ENCODE measurements at places on chromosomes 5 and 9. TPM values are rescaled to one million over a fixed set of nuclear protein-coding genes. Genes with fewer than 3 reads are reported as not detected.

NMUR2 gene
- not detected for total RNA-seq

LHX3 gene
- total RNA-seq = not detected

PCDHGB6 gene
- total RNA-seq = 2.1 TPM

PTPRD gene
- 1.8 TPM for total RNA-seq

IL9 gene
- not detected for total RNA-seq

PCDHA2 gene
- total RNA-seq = not detected

KIF24 gene
- 2.8 TPM for total RNA-seq

CDKN2B gene
- total RNA-seq = 16.8 TPM

ADAM19 gene
- total RNA-seq = 16.4 TPM

ABCA1 gene
- 75.3 TPM for total RNA-seq

LHX2 gene
- total RNA-seq = under 0.01 TPM

TPPP gene
- 0.72 TPM for total RNA-seq

ZDHHC11B gene
- not detected for total RNA-seq

GPR150 gene
- total RNA-seq = 0.54 TPM

IL13 gene
- total RNA-seq = not detected

SLC6A3 gene
- total RNA-seq = not detected

SPATA9 gene
- not detected for total RNA-seq

NR2F1-AS1 gene
- total RNA-seq = 19.0 TPM

GRXCR2 gene
- total RNA-seq = not detected

CNTNAP3B gene
- total RNA-seq = 4.5 TPM

MTREX gene
- 60.3 TPM for total RNA-seq

SMIM33 gene
- not detected for total RNA-seq

S1PR3 gene
- 144 TPM for total RNA-seq

PLAC8L1 gene
- total RNA-seq = not detected

UBE2QL1 gene
- total RNA-seq = not detected

TAS2R1 gene
- total RNA-seq = not detected

PDE8B gene
- 0.65 TPM for total RNA-seq

ARID3C gene
- total RNA-seq = 0.72 TPM

C9orf152 gene
- total RNA-seq = not detected

IPPK gene
- total RNA-seq = 10.7 TPM

HTR1A gene
- not detected for total RNA-seq

SV2C gene
- not detected for total RNA-seq

SPINK7 gene
- total RNA-seq = not detected

PCDHB3 gene
- not detected for total RNA-seq

SMAD5 gene
- total RNA-seq = 32.6 TPM

SPINK4 gene
- not detected for total RNA-seq

LCN2 gene
- total RNA-seq = not detected

NEURL1B gene
- 11.2 TPM for total RNA-seq

PLPP7 gene
- 15.7 TPM for total RNA-seq

SDHA gene
- total RNA-seq = 84.7 TPM

PFN3 gene
- total RNA-seq = not detected

RAD17 gene
- total RNA-seq = 13.0 TPM

AK8 gene
- 1.4 TPM for total RNA-seq

BTNL3 gene
- not detected for total RNA-seq

ZNF879 gene
- total RNA-seq = 3.2 TPM

CCDC183 gene
- total RNA-seq = 0.18 TPM

PCDHGA3 gene
- 2.0 TPM for total RNA-seq

RMI1 gene
- total RNA-seq = 3.6 TPM

PCDHGA8 gene
- 1.8 TPM for total RNA-seq

SEMA6A gene
- 8.9 TPM for total RNA-seq

EQTN gene
- not detected for total RNA-seq

KLHL3 gene
- 6.3 TPM for total RNA-seq

FGF18 gene
- total RNA-seq = 0.49 TPM

ETF1 gene
- total RNA-seq = 86.5 TPM

CDKN2B-AS1 gene
- total RNA-seq = 0.18 TPM

FAM169A gene
- not detected for total RNA-seq

GGTA1 gene
- total RNA-seq = not detected
